ENCODE measurements at places on chromosomes 2 and 18.

- no peak for DNase-seq
Measured at GRCh38 chr18:76819411-76820136, 2.8 kb upstream of the ZNF236 start.

GRCh38 chr18:75097491-75098225, 111.3 kb downstream of the PTGR3 start:
- no peak for DNase-seq

- DNase-seq, result no peak
Measured at GRCh38 chr18:63164396-63164795, 155.2 kb downstream of the BCL2 start.

DNA sequence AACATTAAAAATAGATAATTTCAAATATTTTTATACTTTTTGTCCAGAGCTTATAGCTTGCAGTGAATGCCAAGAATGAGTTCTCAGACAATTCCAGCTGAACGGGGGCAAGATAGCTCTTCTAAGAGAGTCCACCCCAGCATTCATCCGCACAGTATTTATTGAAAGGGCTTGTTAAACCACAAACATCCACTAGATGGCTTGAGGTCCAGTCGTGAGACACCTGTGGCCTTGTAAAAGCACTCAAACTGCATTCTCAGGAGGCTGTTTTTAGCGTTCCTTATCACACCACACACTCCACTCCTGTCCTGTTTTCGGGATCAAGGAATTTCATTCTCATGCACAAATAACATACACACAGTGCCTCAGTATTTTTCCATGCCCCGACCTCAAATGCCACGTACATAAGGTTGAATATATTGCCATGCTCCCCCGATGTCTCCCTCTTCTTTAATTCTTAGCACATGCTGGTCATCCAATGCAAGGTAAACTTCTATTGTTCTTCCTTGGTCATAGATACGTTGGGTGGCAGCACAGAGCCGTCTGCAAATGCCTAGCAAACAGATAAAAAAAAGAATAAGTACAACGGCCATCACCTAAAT, 47.4 kb downstream of the DNAJC10 start:
- peak; percentile 12 for DNase-seq

GRCh38 chr2:171362396-171362795, 71.4 kb downstream of the METTL8 start:
- no peak for DNase-seq

DNA sequence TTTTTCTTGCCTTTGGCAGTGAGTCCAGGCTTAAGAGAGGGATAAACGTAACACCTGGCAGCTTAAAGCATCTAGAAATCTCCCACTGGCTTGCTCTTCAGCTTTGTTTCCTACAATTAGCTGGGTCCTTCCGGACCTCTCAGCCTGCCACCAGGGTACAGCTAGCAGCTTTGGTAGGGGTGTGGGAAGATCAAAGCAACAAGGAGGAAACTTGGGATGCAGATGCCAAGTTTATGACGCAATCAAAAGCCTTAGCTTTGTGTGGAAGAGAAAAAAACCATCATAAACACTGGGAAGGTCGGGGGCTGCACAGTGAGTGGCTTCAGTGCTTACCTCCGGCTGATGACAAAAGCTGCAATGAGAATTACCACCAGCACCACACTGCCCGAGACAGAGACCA, 116.9 kb downstream of the EPHA4 start:
- no peak for DNase-seq

- no peak for DNase-seq
Measured at GRCh38 chr18:79472946-79473345, 77.2 kb downstream of the NFATC1 start.

DNA sequence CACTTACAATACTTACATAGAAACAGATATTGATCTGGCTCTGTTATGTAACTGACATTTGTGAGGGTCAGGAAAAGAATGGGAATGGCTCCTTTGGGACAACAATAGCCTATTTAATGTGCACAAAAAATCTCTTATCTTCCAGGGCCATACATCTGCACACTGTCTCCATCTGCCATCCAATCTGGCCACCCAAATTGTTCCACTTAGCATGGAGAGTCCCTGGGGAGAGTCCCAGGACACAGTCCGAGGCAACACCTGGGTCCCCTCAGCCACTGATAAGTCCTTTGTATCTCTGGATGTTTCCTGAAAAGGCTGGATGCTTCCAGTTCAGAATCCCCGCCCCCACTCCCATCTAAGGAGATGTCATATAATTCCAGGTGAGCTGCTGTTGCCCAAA, 274.2 kb upstream of the NCKAP5 start:
- DNase-seq, result no peak

- no peak for DNase-seq
Measured at GRCh38 chr18:69622184-69622583, 221.5 kb downstream of the DOK6 start.

DNA sequence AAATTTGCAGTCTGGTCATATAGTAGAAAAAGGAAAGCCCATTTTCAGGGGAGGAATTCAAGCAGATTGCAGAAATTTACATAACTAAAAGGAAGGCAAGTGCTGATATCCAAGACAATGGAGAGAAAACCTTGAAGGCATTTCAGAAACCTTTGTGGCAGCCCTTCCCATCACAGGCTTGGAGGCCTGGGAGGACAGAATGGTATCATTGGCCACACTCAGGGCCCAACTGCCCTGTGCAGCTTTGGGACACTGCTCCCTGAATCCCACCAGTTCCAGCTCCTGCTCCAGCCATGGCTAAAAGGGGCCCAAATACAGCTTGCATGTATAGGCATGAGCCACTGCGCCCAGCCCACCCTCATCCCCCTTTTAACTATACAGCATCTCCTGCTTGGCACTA, 81.1 kb upstream of the NYAP2 start:
- DNase-seq, result no peak

DNA sequence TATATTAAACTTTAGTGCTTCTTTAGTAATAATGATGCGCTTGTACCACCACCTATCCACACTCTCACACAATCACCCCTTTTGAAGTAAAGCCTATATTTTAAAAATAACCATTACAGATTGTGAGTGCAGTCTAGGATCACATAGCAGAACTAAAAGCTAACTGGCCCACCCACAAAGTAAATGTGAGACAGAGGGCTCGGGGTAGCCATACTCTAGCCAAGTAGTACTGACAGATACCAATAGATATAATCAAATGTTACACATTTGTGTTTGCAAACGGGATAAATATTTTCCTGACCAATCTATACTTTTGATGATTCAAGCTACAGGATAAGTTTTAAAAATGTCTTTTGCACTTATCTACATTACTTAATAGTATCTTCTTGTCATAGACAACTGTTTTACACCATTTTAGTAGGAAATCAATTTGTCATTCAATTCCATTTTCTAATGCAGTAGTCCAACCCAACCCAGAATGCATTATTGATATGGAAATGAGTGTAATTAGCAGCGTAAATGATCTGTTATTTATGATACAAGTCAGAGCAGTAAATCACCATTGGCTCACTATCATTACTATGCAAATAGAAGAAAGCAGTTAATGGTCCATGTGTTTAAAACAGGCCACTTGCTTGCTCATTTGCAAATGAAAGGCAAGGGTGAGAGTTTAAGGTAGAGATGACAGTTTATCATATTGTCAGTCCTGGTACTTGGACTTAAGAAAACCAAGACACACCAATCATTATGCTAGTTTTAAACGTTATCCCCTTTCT, 111.8 kb downstream of the ERBB4 start:
- no peak for DNase-seq

- no peak for DNase-seq
Measured at GRCh38 chr2:8548619-8549150, 133.2 kb upstream of the ID2 start.

- no peak for DNase-seq
Measured at GRCh38 chr2:174328961-174329715, 5.6 kb upstream of the SP9 start.

DNA sequence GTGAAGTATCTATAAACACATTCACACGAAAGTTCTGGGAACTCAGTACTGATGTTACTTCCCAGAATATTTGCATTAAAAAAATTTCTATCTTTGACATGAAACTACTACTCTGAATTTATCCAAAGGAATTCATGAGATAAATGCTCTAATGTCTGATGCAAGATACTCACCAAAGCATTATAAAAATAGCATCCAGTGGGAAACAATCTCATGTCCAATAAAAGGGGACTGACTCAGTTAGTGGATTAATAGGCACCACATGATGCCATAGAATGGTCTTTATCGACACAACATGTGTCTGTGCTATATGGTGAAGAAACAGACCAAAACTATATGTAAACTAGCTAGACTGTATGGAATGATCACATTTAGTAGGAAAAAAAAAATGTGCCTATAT, 33.9 kb downstream of the LAMA3 start:
- no peak for DNase-seq

DNA sequence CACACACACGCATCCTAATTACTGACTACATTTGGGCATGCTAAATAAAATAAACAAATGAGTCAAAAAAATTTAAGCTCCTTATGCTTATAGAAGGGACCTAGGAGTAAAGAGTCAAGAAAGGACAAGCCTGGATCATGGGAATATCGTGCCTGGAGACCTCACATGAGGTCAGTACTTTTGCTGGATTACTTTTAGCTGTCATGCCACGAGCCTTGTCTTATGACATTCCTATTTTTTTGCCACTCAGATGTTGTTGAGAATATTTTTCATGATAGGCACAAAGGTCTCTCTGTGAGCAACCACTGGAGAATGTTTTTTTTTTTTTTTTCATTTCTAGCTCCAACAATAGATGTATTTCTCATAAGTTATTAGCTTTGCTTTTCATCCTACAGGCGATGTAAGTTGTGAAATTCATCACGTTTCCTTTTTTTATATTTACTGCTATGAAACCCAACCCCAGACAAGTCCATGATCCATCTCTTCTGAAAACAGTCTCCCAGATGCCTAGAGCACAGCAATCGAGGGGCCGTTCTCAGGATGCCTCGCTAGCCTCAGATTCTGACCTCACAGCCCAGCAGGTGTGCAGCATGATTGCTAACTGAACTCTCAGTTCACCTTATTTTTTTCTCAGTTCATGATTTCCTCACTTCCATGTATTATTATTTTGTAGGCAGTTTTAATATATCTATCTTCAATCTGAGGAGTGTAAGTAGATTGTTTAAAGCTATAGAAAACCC, 464.5 kb downstream of the IRS1 start:
- no peak for DNase-seq

DNA sequence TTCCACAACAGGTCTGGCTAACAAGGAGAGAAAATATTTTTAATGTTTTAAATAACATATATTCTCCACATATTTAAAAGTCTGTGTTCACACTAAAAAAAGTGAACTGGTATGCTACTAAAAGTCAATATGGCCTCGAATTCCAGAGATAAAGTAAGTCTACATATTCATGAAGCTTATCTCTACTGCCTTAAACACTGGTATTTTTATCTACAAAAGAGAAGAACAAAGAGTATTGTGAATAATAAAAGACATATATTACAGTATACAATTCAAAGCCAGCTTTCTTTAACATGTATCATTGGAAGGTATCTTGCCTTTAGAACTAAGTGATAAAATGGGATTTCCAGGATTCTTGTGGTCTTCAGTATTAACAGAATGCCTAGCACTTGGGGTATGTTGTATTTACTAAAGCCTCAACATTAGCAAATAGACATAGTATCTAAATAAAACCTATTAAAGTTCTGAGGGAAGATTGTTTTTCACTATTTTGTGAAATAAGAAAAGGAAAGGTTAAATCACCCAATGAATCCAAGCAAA, 302.8 kb upstream of the CCDC68 start:
- no peak for DNase-seq
